ENCODE measurements at places on chromosomes 2 and 18.

GRCh38 chr2:200735061-200735460 is 76.6 kb upstream of the BZW1 start:
- DNase-seq = peak; percentile 89

DNA sequence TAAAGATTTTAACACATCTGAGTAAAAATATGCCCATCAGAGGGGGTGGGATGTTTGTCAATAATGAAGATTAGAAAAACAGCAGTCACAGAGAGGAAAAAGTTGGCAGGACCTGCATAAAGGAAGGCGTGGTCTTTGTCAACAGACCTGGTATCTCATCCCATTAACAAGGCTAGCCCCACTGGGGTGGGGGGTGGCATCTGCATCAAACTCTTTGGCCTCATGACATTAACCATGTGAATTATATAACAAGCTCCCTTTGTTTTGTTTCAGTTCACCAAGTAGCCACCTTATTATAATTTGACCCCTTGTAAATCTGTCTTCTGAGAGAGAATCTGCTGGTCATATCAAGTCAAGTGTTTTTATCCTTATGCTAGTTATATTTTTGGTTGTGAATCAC is 28.8 kb downstream of the NEMP2 start:
- no peak for DNase-seq

- DNase-seq = no peak
Measured at GRCh38 chr18:55149994-55150393, 190.7 kb upstream of the CCDC68 start.

- DNase-seq = no peak
Measured at GRCh38 chr2:167013227-167013626, 124.9 kb downstream of the XIRP2 start.

DNA sequence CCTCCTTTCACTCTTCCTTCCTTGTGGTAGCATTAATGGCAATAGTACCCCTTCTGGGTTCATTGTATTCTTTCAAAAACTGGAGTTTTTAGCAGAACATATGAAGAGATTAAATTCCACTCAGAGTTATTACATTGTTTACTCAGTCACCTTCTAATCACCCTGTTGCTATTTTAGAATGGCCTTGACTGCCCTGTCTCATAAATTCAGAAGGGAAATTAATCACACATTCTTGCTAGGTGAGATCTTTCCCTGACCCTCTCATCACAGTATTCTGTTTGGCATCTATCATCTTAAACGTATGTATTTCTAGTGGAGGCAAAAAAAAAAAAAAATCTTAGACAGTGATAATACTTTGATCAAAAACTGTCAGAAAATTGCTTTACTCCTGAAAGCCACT is 760.4 kb downstream of the ADCYAP1 start:
- no peak for DNase-seq

- DNase-seq = no peak
Measured at GRCh38 chr2:126910637-126911036, 11.9 kb downstream of the TEX51 start.

DNA sequence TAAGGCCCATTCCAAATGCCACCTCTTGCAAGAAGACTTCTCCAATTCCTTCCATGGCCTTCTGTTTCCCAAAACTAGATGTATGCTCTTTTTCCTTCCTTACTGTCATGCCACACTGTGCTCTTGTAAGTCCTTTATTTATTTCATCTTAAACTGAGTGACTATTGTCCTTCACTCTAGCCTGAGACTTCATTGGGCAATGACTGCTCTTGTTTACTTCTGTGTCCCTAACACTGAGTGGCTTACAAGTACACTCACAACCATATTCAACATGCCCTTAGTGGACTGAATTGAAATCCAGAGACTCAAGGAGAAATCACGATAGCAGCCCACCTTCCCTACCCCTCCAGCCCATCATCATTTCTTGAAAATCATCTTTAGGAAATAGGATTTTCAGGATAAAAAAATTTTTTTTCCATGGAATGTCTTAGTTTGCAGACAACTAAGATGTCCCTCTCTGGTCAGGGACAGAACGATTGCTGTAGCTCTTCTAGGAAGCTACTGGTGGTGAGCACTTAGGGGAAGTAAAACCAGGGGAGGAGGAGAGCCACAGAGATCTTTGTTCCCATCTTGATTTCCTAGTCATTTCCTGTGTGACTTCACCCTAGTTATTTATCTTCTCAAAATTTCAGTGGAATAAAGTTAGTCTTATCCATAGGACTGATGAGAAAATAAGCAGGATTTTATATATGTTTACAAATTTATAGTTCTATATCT is 80.7 kb downstream of the CYRIA start:
- no peak for DNase-seq

- no peak for DNase-seq
Measured at GRCh38 chr2:127053731-127054603, 53.0 kb downstream of the BIN1 start.

- no peak for DNase-seq
Measured at GRCh38 chr2:241157841-241158545, 7.7 kb downstream of the PPP1R7 start.

DNA sequence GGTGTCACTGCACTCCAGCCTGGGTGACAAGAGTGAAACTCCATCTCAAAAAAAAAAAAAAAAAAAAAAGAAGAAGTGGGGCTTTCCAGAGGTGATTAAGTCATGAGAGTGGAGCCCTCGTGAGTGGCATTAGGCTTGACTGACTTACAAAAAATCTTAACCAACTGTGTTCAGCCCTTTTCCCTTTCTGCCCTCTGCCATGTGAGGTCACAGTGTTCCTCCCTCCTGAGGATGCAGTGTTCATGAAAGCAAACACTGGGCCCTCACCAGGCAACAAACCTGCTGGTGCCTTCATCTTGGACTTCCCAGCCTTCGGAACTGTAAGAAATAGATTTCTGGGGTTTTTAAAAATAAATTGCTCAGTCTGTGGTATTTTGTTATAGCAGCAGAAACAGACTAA is 37.0 kb upstream of the METTL21A start:
- DNase-seq = no peak

DNA sequence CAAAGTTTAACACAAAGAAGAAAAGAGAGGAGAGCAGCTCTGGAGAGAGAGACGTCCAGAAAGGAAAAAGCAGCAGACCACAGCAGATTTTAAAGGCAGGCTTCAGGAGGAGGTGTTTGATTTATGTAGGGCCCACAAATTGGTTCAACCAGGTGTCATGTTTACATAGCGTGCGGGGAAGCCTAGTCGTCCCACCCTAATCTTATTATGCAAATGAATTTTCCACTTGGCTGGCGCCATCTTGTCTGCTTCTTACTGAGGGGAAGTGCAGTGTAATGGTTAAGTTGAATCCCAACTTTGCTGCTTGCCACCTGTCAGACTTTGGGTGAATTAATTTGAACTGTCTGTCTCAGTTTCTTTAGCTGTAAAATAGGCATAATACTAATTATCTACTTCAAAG is 282.4 kb upstream of the CYRIA start:
- DNase-seq = no peak

DNA sequence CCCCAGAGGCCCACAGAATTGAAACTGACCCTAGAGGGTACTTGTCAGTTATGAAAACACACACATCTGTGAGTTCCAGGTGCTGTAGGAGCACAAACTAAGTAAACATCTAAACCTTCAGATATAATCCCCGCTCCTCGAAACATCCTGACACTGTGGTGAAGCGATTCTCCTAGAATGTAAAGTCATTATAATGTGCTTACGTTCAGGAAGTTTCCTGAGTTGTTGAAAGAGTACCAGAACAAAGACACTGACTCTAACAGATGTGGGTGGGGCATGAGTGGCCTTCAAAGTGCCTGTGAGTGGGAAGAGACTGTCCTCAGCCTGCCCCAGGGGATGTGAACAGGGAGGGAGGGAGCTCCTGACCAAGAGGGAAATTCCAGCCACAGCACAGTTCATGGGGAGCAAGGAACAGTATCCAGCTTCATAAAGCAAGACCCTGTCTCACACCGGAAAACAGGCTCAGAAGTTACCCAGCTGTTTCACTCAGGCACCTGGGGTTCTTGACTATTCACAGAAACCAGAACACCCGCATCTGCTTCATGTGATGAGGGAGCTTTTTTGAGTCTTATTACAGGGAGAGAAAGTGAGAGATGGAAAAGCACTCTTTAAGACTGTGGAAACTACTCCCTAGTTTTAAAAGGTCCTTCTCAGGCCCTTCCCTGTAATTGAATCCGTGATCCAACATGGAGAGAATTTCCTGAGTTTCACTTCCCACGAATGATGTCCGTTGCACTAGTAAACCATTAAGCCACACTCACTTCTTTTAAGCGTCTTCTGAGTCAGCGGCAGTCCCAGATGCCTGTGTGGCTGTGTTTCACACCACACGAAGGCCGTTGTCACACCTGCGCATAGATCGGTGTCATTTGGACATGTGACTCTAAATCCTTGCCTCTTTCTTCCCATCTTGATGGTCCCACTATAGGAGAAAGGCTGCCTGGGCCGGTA is 88.6 kb upstream of the EML6 start:
- peak; percentile 31 for DNase-seq

DNA sequence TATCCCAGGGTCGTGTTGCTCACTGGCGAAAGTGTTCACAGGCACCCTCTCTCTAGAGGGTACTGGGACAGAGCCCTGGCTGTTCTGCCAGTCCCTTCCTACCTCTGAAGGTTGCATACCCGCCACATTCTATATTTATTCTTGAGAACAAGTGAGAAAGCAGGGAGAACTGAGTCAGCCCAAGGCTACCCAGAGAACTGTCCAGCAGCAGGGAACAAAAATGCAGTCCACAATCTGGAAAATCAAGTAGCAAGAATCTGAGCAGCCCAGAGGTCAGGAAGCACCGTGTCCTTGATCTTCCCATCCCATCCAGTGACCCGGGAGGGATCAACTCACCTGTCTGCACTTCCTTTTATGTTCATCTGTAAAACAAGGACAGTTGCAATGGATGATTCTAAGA is 164.1 kb downstream of the FBXO15 start:
- no peak for DNase-seq

- DNase-seq = no peak
Measured at GRCh38 chr18:22606563-22607283, 189.0 kb upstream of the CTAGE1 start.

GRCh38 chr18:79583984-79584401 is 95.6 kb upstream of the CTDP1 start:
- no peak for DNase-seq

DNA sequence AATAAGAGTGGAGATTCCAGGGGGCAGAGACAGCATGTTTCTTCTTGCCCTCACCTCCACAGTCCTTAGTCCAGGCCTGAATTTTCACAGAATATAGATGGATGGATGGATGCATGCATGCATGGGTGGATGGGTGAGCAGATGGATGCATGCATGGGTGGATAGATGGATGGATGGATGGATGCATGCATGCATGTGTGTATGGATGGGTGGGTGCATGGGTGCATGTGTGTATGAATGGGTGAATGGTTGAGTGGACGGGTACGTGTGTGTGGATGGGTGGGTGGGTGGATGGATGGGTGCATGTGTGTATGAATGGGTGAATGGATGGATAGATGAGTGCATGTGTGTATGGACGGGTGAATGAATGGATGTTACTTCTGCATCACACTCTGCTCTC is 153.3 kb downstream of the CELF4 start:
- no peak for DNase-seq

DNA sequence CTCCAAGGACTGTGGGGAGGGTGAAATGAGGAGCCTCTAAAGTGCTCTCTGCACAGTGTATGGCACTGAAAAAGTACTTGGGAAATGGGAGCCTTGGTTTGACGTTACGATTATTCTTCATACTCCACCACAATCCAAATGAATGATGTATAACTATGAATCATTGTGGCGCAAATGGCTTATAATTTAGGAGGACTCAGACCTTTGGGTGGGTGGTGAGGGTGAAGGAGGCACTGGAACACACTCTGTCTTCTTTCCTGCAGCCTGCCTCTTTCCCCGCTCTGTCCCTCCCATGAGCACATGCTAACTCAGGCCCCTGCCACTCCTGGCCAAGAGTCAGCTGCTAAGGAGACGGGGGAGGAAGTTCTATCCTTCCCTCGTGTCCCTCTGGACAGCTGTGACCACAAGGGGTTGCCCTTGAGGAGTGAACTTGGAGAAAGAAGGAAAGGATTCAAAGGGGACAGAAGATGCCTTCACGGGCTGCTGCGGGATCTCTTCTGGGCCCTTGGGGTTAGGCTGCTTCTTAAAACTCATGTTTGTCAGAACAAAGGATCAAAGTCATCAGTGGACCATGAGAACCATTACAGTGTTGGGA is 36.5 kb downstream of the POLR1A start:
- no peak for DNase-seq

GRCh38 chr2:70482401-70482800 is 71.2 kb downstream of the TGFA start:
- DNase-seq = no peak

DNA sequence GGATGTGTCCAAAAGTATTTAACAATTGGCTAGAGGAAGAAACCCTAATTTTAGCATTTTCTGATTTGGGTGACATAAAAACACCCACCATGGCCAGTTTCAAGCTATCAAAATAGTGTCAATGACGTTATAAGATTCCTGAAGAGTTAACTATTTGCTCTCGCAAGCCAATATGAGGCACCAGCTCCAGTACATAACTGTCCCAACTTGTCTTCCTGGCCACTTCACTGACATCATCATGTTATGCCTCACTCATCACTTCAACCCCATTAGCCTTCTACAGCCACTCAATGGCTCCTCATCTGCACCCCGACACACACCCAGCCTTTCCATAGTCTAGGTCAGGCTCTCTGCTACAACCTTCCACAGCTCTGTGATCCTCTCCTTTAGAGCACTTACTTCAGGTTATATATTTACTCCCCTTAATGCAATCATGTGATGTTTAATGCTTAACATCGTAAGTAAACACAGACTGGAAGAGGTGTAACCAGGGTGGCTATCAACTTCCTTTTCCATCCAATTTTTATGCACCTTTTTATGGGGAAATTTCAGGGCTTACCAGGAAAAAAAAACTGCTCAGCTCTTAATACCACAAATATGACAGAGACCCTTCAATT is 158.7 kb downstream of the VWC2L start:
- DNase-seq = no peak

GRCh38 chr2:68964282-68964681 is 10.2 kb upstream of the GKN1 start:
- no peak for DNase-seq

GRCh38 chr18:62651276-62652056 is 63.9 kb upstream of the PHLPP1 start:
- DNase-seq = no peak

DNA sequence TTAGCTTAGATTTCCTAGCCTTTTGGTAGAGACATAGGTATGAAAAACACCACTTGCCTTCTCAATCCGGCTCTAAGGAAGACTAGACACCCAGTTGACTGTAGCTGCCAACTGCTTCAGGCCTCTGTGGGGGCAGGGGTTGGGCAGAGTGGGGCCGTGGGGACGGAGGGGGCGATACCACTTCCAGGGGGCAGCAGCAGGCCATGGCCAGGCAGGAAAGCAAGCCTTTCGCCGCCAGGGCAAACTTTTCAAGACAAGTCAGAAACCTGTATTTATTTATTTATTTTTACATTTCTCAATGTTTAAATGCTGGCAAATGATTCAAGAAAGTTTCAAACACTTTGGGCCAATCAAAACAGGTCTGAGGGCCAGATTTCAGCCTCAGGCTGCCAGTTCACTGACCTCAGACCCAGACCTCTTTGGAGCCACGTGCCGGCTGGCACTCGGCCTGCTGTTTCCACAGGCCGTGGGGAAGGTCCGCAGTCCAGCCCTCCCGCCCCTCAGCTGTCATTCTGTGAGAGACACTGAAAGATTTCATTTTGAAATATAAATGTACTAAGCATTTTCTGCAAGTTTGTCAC is 63.8 kb downstream of the MEX3C start:
- DNase-seq = no peak

Measured in putamen (tissue), 1 donor.